ENCODE measurements at places on chromosomes 6 and 20. TPM values are rescaled to one million over a fixed set of nuclear protein-coding genes. Genes with fewer than 3 reads are reported as not detected.

IMPG1 gene
- not detected for total RNA-seq

HCK gene
- total RNA-seq = 7.5 TPM

NKX2-4 gene
- not detected for total RNA-seq

TSHZ2 gene
- total RNA-seq = 30.7 TPM

PLN gene
- total RNA-seq = not detected

PRR18 gene
- not detected for total RNA-seq

PBOV1 gene
- not detected for total RNA-seq

HLA-G gene
- 0.85 TPM for total RNA-seq

SLC32A1 gene
- not detected for total RNA-seq

SLC25A27 gene
- total RNA-seq = 1.6 TPM

SAMD3 gene
- total RNA-seq = 14.5 TPM

RALY gene
- 120 TPM for total RNA-seq

HBS1L gene
- 72.1 TPM for total RNA-seq

SLC22A2 gene
- total RNA-seq = not detected

ACTL10 gene
- total RNA-seq = 0.89 TPM

CRISP3 gene
- not detected for total RNA-seq

CTAGE9 gene
- total RNA-seq = not detected
